ENCODE measurements at places on chromosomes 6 and 20. TPM values are rescaled to one million over a fixed set of nuclear protein-coding genes. Genes with fewer than 3 reads are reported as not detected.
A peak's percentile ranks its signal among the peaks of the same experiment; 100 is the strongest.

DNA sequence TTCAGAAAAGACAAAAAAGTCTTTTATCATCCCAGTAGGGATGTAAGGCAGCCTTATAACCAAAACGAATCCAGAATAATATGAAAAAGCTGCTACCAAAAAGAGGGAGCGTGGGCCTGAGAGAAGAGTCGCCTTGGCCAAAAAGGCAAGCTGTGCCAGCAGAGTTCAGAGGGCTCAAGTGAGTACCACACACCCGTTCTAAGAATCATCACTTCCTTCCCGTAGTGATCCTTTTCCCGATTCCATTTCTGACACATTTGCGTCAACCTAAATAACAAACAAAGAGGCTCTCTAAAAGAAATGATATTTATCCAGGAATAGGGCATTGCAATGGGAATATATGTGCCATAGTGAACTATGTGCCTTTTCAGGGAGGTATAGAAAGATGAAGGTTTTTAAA lies 3.8 kb upstream of the TMEM181 start:
- DNase-seq = no peak

DNA sequence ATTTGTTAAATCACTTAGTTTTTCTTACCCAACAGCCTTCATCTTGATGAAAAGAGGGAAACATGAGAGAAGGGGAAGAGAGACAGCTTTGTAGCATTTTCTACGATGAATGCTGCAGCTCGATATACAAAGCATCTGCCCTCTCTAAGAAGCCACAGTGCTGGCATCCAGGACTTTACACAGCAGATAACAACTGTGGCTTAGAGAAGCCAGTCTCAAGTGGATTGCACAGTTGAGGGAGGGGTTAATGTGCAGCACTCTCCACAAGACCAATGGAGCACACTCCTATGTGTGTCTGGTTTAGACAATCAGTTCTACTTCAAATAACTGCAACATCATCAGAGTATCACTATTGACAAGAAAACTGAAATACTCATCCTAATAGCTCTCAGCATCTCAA lies 5.8 kb downstream of the C6orf120 start:
- DNase-seq = no peak

DNA sequence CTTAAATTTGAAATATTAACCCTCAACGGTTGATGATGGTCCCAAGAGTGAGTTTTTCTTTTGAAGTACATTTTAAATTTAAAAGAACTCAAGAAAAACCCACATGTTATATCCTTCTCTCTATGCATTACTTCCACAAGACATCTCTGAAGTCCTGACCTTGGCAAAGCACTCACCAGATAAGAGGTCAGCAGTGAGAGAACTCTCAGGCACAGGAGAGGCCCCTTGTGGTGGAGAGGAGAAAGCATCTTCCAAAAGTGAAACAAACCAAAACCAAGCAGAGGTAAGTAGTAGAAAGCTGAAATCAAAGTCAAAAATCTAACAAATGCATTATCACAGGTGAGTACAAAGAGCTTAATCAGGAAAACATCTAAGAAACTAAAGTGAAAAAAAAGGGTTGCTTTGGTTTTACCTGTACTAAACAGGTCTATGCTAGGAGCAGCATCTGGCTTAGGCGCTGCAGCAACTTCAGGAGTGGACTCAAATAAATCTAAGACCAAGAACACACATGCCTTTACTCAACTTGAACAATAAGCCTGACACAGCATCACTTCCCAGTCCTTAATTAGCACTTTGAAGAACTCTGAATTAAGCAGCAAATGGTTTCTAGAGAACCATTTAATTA lies 80.5 kb downstream of the PRSS35 start:
- DNase-seq = peak; percentile 38

GRCh38 chr6:161446949-161447348 lies 173.1 kb upstream of the AGPAT4 start:
- DNase-seq = no peak

DNA sequence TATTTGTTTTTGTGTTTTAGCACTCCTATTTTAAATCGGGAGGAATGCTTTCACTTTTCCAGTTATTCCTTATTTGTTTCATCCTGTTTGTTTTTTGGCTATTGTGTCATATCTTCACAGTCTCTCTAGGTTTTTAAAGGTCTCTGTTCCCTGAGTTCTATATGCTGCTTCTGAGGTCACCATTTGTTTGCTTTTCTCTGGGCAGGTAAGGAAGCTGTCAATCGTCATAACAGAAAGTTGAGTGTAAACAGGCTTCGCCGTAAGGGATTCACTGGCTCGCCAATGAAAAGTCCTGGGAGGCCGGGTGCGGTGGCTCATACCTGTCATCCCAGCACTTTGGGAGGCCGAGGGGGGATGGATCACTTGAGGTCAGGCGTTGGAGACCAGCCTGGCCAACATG lies 48.7 kb upstream of the RPS6KA2 start:
- peak; percentile 70 for DNase-seq

GRCh38 chr6:109793021-109793420 lies 101.9 kb downstream of the FIG4 start:
- DNase-seq = peak; percentile 22

DNA sequence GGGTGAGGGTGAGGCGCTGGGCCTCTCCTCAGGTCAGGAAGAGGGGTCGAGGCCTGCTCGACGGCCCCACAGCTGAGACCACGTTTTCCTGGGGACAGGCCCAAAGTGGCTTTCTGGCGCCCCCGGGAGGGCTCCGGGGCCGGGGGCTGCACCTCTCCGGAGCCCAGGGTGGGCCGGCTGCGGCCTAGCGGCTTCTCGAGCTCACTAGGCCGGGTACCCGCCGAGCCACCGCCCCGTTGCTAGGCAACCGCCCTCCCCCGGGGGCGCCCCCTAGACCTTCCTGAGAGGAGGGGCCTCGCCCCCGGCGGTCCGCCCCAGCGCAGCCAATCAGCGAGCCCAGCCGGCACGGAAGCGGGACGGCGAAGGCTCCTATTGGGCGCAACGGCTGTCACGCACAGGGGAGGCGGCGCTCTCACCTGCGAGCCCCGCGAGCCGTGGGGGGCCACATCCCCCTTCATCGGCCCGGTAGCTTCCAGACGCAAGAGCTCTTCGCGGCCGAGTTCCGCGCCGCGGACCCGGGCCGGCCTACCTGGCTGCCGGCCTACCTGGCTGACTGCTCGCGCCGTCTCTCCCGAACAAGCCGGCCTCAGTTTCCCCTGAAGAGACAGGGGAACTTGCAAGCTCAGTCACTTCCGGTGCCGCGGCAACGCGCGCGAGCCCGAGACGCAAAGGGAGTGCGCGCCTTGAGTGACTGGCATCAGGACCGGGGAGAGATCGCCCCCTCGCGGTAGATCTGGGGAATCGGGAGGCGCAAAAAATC lies 831 bp upstream of the BCL2L1 start:
- peak; percentile 97 for DNase-seq

DNA sequence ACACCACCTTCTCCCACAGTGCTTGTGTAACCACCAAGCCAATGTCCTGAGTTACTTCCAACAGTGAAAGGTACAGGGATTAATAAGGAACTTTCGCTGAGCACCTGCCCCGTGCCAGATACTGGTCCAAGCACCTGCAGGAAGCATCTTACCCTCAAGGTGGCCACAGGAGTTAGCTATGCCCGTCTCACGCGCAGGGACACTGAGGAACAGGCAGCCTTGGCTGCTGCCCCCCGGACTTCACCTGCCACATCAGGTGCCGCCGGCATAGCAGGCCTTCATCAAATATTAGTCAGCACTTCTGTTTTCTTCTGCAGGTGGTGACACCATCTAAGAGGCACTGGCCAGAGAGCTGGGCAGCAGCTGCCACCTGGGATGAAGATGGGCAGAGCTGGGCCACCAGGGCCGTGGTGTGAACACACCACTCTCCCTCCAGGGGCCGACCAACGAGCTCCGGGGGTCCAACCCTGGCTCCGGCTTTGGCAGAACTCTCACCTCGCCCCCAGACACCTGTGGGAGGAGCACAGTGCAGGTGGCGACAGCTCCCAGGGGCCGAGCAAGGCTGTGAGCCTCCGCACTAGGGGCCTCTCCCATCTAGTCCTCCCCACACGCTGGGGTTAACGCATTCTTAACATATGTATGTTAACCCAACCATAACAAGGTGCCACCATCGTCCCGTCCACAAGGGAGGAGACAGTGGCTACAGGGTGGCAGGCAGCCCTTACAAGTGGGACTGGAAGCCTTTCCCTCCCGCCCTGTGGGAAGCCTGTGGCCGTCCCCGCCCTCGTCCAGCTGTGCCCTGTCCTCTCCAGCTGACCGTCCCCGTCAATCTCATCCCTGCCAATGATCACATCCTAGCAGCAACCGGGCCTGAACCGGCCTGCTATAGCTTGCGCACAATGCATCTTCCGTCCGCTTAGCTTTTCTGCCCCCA lies 2.9 kb upstream of the PPDPF start:
- no peak for DNase-seq

DNA sequence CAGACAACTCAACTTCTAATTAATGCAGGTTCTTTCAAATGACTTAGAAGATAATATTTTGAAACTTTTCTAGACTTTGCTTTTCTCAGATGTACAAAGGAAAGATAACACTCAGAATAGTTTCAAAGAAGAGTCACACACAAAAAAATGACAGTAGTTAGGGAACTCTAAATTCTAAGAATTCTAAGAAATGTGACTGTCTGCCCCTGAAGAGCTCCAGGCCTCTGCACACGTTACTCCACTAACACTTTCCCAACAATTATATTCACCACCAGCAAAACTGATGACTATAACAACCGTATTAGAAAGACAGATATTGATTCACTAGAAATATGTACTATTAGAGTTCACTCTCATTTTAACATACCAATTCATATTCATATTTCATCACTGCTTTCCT lies 133.3 kb upstream of the SMLR1 start:
- DNase-seq = no peak

- no peak for DNase-seq
These were observed 567.2 kb downstream of the CDH26 start for GRCh38 chr20:60525397-60525796.

DNA sequence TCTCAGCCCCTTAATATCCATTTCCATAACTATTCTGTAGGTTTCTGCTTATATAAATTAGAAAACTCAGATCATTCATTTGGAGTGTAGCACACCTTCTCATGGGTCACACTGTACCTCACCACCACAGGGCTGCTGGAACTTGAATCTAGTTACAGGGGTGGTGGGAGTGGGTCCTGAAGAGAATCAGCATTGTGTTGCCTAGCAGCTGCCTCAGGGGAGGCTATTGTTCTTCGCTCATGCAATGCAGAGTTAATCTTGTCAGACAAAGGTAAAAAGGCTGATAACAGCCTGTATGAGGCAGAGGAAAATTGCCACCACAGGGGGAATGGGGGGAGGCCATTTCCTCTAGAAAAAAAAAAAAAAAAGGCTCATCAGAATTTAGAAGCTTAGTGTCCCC lies 496.0 kb upstream of the ADGRB3 start:
- DNase-seq = no peak

DNA sequence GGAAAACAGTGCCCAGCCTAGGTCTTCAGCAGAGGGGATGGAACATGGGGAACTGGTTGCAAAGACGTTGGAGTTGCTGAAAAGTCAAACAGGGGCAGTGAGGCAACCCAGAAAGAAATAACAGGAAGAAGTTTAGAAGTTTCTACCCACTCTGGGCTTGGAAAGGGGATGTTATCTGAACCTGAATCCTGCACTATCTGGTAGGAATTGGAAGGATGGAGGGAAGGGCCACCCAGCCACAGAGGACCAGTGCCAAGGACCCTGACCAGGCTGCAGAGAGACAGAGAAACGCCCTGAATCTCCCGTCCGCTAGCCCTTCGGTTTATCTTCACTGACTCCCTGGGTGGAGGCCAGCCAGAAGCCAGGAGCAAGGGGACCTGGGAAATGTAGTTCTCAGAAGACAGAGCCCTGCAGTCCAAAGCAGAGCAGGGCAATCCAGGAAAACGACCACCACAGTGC lies 217.3 kb upstream of the RREB1 start:
- no peak for DNase-seq

DNA sequence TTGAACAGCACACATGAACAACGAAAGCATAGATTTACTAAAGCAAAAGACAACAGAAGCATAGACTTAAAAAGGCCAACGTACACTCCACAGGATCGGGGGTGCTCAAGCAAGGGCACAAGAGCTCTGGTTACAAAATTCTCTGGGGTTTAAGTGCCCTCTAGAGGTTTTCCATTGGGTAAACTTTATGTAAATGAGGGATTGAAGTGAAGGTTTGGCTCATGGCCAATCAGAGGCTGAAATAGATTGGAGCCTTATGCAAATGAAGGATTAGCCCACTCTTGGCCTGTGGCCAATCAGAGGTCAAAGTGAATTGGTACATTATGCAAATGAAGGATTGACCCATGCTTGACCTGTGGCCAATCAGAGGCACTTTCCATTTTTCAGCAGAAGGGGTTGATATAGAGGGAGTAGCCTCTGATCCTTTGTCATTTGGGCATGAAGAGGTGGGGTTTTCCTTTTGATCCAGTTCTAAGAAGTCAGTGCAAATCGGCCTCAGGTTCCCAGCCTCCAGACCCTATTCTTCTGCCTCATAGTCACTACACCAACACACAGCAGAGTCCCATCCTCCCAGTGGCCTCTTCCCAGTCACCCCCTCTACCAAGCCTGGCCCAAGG lies 244.9 kb downstream of the THBS2 start:
- DNase-seq = no peak

- no peak for DNase-seq
These were observed 152.7 kb downstream of the ANKRD60 start for GRCh38 chr20:58075586-58076345.

DNA sequence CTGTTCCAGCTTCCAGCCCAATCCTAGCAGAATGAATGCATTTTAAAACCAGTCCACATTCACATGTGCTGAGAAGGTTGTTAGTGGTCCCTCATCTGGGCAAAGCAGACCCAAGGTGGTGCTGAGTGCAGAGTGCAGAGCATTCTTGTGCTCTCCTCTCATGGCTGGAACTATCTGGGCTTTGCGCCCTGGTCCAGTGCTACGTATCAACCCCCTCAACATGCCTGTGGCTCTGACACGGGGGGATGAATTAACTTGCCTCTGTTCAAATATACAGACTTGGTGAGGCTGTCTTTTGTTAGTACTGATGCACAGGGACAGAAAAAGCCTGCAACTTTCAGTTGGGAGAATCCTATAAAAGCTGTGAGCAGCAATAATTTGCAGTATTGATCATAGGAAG lies 42.5 kb downstream of the PANK2 start:
- DNase-seq = no peak

GRCh38 chr6:129491436-129491835 lies 218.5 kb downstream of the ARHGAP18 start:
- peak; percentile 52 for DNase-seq

- DNase-seq = peak; percentile 7
These were observed 83.9 kb upstream of the AFDN start for GRCh38 chr6:167742719-167743303.

GRCh38 chr6:108942556-108943492 lies 94.6 kb downstream of the ARMC2 start:
- no peak for DNase-seq

DNA sequence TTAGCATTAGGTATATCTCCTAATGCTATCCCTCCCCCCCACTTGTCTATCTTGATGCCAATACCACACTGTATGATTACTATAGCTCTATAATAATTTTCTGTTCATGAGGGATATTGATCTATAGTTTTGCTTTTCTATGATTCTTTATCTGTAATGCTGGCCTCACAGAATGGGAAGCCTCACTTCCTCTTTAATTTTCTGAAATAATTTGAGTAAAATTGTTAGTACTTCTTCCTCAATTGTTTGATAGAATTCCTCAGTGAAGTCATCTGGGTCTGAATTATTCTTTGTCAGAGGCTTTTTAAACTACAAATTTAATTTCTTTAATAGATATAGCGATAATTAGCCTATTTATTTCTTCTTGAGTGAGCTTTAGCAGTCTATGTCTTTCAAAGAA lies 31.2 kb downstream of the SIRPD start:
- no peak for DNase-seq

CDSN gene
- 0.55 TPM for total RNA-seq

NHLRC1 gene
- total RNA-seq = 1.3 TPM

RHAG gene
- not detected for total RNA-seq

BTNL2 gene
- not detected for total RNA-seq

ADNP gene
- total RNA-seq = 27.5 TPM

CFAP206 gene
- 0.07 TPM for total RNA-seq

SAMD5 gene
- 1.2 TPM for total RNA-seq

Measured in PC-3 (cell line).